Thymus (tissue), 14 donors: ENCODE measurements at places on chromosomes 12 and 14.
A peak's percentile ranks its signal among the peaks of the same experiment; 100 is the strongest.

- H3K4me3 ChIP-seq: no peak overlapping the region
- H3K36me3 ChIP-seq: no peaks in the 10 kb centered on the region
- H3K27ac ChIP-seq: no peak overlapping the region
- H3K27me3 ChIP-seq: no peaks in the 10 kb centered on the region
- DNase-seq: no peak
Observed at GRCh38 chr12:44847403-44847802, 28.7 kb downstream of the NELL2 start.

DNA sequence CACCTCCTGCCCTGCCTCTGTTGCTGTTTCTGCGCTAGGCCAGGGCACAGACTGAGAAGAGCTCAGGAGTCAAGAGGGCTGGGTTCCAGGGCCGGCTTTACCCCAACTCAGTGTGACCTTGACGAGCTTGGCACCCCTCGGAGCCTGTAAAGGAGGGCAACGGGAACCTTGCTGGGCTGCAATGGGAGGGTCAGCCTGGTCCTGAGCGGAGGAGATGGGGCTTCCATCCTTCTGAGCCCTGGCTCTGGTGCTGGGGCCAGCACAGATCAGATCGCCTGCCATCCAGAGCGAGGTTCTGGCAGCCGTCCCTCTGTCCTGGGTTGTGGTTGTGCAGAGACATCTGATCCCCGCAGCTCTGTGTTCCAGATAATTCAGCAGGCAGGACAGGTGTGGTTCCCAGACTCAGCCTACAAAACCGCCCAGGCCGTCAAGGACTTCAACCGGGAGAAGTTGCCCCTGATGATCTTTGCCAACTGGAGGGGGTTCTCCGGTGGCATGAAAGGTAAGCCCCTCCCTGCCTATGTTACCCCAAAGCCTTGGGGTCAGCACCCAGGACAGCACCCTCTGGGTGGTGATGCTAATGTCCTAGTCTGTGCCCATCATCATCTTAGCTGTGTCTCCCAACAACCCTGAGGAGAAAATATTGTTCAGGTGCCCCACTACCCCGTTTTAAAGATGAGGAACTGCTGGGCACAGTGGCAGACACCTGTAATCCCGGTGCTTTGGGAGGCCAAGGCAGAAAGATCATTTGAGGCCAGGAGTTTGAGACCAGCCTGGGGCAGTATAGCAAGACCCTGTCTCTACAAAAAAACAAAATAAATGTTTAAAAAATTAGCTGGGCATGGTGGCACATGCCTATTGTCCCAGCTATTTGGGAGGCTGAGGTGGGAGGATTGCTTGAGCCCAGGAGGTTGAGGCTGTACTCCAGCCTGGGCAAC is 50.2 kb downstream of the FOXN4 start:
- no peaks in the 10 kb centered on the region for H3K27me3 ChIP-seq
- no peak overlapping the region for H3K27ac ChIP-seq
- no peak for DNase-seq

GRCh38 chr14:104436741-104437701 is 142.5 kb upstream of the C14orf180 start:
- no peak for DNase-seq
- no peaks in the 10 kb centered on the region for H3K36me3 ChIP-seq
- H3K4me3 ChIP-seq: no peak overlapping the region

DNA sequence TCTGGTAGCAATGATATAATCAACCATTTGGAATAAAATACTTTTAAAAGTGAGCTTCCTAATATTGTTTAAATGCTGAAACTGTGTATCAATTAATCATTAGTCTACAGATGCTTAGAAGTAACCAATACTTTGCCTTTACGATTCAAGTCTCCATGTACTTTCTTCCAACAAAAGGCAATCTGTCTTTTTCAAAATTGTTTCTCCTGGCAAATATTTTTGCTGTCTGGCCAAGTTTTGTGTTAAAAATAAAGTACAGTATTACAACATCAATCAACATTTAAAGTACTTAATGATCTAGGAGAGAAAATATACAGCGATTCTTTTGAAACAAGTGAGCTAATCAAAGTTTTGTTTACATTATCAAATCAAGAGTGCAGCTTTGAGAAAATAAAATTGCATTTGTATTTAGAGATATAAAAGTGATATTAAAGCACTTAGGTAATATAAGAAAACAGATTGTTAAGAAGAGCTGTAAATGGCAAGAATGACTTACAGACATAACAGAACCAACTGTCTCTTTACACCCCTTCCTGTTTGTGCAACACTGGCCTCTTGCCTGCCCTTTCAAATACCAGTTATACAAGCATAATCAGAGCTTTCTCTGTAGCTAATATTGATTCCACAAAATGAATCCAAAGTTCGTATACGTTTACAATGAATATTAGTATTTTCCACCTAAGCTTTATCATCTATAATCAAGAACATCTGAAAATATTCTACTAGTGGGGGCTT is 38.2 kb upstream of the FBLN5 start:
- peaks cover 30% of the 10 kb centered on the region for H3K36me3 ChIP-seq
- H3K27ac ChIP-seq: no peak overlapping the region
- no peak for DNase-seq
- H3K27me3 ChIP-seq: no peaks in the 10 kb centered on the region
- no peaks in the 10 kb centered on the region for H3K4me1 ChIP-seq

GRCh38 chr12:46493150-46493833 is 120.7 kb upstream of the SLC38A2 start:
- no peaks in the 10 kb centered on the region for H3K4me1 ChIP-seq
- H3K36me3 ChIP-seq: no peaks in the 10 kb centered on the region
- H3K4me3 ChIP-seq: no peak overlapping the region
- no peak for DNase-seq

GRCh38 chr12:68479896-68480291 is 130.8 kb upstream of the RAP1B start:
- DNase-seq: no peak
- H3K4me1 ChIP-seq: peaks cover 19% of the 10 kb centered on the region
- H3K36me3 ChIP-seq: no peaks in the 10 kb centered on the region
- no peak overlapping the region for H3K4me3 ChIP-seq
- no peak overlapping the region for H3K27ac ChIP-seq
- H3K27me3 ChIP-seq: no peaks in the 10 kb centered on the region

DNA sequence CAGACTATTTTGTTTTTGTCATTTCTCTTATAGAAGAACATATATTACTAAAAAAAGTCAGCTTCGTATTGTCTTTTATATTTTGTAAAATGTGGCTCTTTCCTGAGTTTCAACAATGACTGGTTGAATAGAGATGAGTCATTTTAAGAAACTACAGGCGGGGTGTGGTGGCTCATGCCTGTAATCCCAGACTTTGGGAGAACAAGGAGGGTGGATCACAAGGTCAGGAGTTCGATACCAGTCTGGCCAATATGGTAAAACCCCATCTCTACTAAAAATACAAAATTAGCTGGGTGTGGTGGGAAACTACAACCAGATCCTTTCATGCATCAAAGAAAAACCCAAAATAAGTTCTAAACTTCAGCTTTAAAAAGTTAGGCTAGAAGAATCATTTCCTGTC is 28.8 kb downstream of the HECTD4 start:
- no peaks in the 10 kb centered on the region for H3K4me1 ChIP-seq
- H3K27ac ChIP-seq: no peak overlapping the region
- H3K36me3 ChIP-seq: no peaks in the 10 kb centered on the region

GRCh38 chr14:89429199-89430181 is 12.5 kb upstream of the FOXN3 start:
- H3K27me3 ChIP-seq: no peaks in the 10 kb centered on the region
- peak overlapping the region; percentile 88 for H3K27ac ChIP-seq
- H3K36me3 ChIP-seq: no peaks in the 10 kb centered on the region
- peak; percentile 79 for DNase-seq
- H3K4me3 ChIP-seq: peak overlapping the region; percentile 38

DNA sequence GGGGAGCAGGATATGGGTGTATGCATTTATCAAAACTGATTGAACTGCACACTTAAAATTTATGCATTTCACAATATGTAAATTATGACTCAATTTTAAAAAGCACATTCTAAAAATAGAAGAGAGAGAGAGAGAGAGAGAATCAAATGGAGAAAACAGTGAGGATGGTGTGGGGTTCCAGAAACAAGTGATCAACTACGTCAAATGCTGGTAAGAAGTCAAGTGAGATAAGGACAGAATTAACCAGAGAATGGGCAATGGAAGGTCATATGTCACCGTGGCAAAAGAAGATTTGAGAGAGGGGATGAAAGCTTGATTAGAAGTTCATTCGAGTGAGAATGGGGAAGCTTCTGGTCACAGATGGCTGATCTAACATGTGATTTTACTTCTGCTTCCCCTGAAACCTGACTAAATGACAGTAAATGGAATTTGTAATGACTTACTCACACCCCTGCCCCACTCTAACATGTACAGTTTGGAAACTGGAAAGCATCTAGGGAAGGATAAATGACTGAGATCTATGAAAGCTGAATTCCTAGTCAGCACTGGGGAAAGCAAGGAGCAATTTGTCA is 276.5 kb upstream of the AMIGO2 start:
- DNase-seq: no peak
- no peak overlapping the region for H3K4me3 ChIP-seq
- no peaks in the 10 kb centered on the region for H3K27me3 ChIP-seq

DNA sequence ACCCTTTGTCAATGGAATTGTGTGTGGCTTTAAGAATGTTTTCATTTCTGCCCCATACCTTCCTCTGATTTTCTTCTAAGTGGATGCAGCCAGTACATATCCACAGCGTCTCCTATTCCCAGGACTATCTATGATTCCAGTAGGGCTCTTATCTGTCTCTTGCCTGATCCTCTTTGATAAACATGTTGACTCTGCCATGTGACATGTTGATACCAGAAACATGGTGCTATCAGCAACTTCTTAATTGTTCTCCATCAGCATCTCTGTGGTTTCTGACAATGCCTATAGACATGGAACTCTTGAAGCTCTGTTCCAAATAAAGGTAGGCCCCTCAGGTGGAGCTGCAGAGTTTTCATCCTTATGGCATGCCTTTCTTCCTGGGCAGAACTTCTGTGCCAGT is 11.6 kb upstream of the OR4L1 start:
- no peak for DNase-seq
- H3K4me1 ChIP-seq: no peaks in the 10 kb centered on the region
- no peak overlapping the region for H3K27ac ChIP-seq
- H3K27me3 ChIP-seq: no peaks in the 10 kb centered on the region
- no peak overlapping the region for H3K4me3 ChIP-seq

DNA sequence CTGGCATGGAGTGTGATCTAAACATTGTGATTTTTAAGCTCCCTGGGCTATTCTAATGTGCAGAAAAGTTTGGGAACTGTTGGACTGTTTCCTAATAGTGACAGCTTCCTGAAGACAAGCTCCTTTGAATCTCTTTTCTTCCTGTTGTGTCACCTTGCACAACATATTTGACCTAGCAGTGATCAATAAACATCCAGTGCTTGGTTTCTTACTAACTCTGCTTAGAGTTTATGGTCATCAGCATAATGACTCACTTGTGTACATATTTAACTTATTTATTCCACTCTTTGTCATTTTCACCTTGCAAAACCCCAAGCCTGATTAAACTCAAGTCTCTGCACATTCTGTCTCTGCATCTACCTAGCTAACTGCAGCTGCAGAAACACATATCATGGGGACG is 27.3 kb upstream of the TBC1D30 start:
- H3K4me3 ChIP-seq: no peak overlapping the region
- DNase-seq: no peak
- H3K4me1 ChIP-seq: peaks cover 2% of the 10 kb centered on the region
- H3K27ac ChIP-seq: no peak overlapping the region
- H3K27me3 ChIP-seq: peaks cover 4% of the 10 kb centered on the region
- H3K36me3 ChIP-seq: no peaks in the 10 kb centered on the region

DNA sequence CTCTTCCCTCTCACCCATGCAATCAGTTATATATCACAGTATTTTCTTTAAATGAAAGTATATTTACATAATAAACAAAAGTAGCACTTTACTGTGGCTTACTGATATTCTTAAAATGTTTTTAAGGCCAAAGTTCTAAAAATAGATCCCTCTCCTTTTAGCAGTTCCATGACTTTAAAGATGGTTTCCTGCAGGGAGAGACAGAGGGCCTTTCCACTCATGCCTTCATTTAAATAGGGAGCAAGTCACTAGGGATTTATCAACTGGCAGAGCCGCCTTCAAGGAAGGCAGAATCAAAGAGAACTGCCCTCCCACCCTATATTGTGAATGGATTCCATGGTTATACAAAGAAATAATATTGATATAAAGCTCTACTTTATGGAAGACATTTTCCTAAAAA is 55.5 kb downstream of the DUSP16 start:
- H3K27me3 ChIP-seq: no peaks in the 10 kb centered on the region
- DNase-seq: no peak
- H3K27ac ChIP-seq: no peak overlapping the region
- no peak overlapping the region for H3K4me3 ChIP-seq
- no peaks in the 10 kb centered on the region for H3K36me3 ChIP-seq
- H3K4me1 ChIP-seq: peaks cover 5% of the 10 kb centered on the region

GRCh38 chr12:22919883-22920282 is 294.9 kb downstream of the ETNK1 start:
- H3K27ac ChIP-seq: no peak overlapping the region
- DNase-seq: no peak
- H3K4me1 ChIP-seq: no peaks in the 10 kb centered on the region
- no peaks in the 10 kb centered on the region for H3K36me3 ChIP-seq

DNA sequence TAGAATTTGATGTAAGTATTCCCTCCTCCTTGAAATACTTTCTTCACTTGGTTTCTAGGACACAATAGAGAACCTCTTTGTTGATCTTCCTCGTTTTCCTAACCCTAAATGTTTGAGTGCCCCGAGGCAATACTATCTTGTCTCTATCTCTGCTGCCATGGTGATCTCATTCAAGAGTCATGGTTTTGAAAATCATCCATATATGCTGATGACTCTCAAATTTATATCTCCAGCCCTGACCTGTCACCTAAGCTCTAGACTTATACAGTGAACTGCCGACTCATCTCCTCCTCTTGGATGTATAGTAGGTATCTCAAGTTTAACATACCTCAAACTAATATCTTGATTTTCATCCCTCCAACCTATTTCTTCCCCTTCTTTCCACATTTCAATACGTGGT is 71.4 kb downstream of the RIC8B start:
- no peak for DNase-seq
- H3K4me3 ChIP-seq: no peak overlapping the region
- no peaks in the 10 kb centered on the region for H3K27me3 ChIP-seq
- no peak overlapping the region for H3K27ac ChIP-seq

DNA sequence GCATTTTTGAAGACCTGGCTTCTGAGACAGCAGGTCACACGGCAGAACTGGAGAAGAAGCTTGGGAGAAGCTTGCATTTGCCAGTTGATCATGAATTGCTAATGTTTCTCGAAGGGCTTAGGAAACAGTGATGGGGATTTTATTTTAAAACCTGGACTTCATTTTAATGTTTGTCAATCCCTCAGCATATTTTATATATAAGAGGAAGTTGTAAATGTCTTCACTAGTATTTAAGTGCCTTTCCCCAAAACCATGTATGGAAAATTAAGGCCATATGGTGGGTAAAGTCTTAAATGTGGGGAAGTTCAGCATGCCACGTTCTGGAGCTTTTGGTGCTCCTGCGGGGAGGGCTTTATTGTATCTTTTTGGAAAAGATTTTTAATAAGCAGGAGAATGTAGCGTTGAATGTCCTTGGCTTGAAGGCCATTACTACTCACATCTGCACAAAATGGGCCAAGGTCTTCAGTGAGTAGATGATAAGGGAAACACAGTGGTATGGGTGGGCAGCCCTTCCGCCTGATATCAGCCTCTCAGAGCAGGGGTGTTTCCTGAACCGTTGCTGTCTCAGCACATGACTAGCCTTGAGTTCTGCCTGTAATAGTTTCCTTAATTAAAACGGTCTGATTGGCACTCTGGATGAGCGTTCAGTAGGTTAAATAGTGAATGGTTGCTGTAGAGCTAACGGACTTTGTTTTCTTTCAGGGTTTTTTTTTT is 511.4 kb downstream of the PCNX1 start:
- H3K4me3 ChIP-seq: no peak overlapping the region
- H3K4me1 ChIP-seq: no peaks in the 10 kb centered on the region
- H3K27ac ChIP-seq: no peak overlapping the region
- H3K27me3 ChIP-seq: no peaks in the 10 kb centered on the region
- no peak for DNase-seq
